Activated naive CD8-positive, alpha-beta T cell treated with anti-CD3 and anti-CD28 coated beads for 36 hours (primary cell): ENCODE measurements at places on chromosomes 6 and 20. TPM values are rescaled to one million over a fixed set of nuclear protein-coding genes. Genes with fewer than 3 reads are reported as not detected.

- no peak overlapping the region for H3K27ac ChIP-seq
- H3K4me1 ChIP-seq, result no peaks in the 10 kb centered on the region
- no peaks in the 10 kb centered on the region for H3K27me3 ChIP-seq
- H3K36me3 ChIP-seq, result no peaks in the 10 kb centered on the region
- H3K4me3 ChIP-seq, result no peak overlapping the region
Measured at GRCh38 chr6:73962884-73963283, 266.9 kb downstream of the CD109 start.

The MMS22L gene
- 41.3 TPM for total RNA-seq

The GPR6 gene
- total RNA-seq, result not detected

GRCh38 chr6:130303431-130303830 lies 62.4 kb upstream of the TMEM200A start:
- DNase-seq, result no peak
- H3K4me3 ChIP-seq, result no peak overlapping the region
- H3K27me3 ChIP-seq, result no peaks in the 10 kb centered on the region

DNA sequence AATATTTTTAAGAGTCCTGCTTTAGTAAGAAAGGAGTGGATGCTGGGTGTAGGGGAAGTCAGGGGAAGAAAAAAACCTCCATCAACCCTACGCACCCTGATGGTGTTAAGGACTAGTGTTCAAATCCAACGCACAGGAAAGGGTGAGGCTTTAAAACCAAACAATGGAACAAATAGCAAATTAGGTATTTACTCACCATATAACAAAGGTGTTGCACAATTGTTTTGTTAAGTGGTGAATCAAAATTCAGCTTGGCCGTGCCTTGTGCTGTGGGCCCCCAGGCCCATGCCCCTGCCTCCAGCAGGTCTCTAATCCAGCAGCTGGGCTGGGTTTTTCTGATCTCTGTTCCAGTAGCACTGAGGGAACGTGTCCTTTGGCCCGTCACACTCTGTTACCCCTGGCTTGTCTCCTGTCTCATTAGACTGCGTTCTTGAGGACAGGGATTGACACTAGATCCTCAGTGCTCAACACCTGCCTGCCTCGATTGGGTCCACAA lies 11.8 kb downstream of the FAM83D start:
- no peak overlapping the region for H3K4me3 ChIP-seq
- H3K36me3 ChIP-seq, result peaks cover 10% of the 10 kb centered on the region
- no peak overlapping the region for H3K27ac ChIP-seq

The ZC2HC1B gene
- total RNA-seq, result not detected

GRCh38 chr6:81075974-81076373 lies 676.5 kb downstream of the TENT5A start:
- H3K27me3 ChIP-seq, result no peaks in the 10 kb centered on the region
- H3K4me1 ChIP-seq, result no peaks in the 10 kb centered on the region
- no peak overlapping the region for H3K27ac ChIP-seq
- H3K4me3 ChIP-seq, result no peak overlapping the region

GRCh38 chr6:14658030-14658429 lies 540.5 kb downstream of the CD83 start:
- peaks cover 22% of the 10 kb centered on the region for H3K4me1 ChIP-seq
- H3K4me3 ChIP-seq, result no peak overlapping the region
- no peak overlapping the region for H3K27ac ChIP-seq
- H3K27me3 ChIP-seq, result no peaks in the 10 kb centered on the region
- peaks cover 2% of the 10 kb centered on the region for H3K36me3 ChIP-seq
- no peak for DNase-seq

GRCh38 chr6:161481786-161482516 lies 208.1 kb upstream of the AGPAT4 start:
- H3K27ac ChIP-seq, result no peak overlapping the region
- H3K4me1 ChIP-seq, result no peaks in the 10 kb centered on the region
- DNase-seq, result no peak
- H3K4me3 ChIP-seq, result no peak overlapping the region
- H3K36me3 ChIP-seq, result no peaks in the 10 kb centered on the region

The OR12D3 gene
- total RNA-seq, result not detected

The MDFI gene
- total RNA-seq, result not detected

The EGFL8 gene
- total RNA-seq, result 12.8 TPM

- H3K27ac ChIP-seq, result no peak overlapping the region
- H3K27me3 ChIP-seq, result no peaks in the 10 kb centered on the region
- H3K36me3 ChIP-seq, result peaks cover 39% of the 10 kb centered on the region
- H3K4me1 ChIP-seq, result peaks cover 8% of the 10 kb centered on the region
Measured at GRCh38 chr6:20483887-20484497, 50.3 kb upstream of the CDKAL1 start.

DNA sequence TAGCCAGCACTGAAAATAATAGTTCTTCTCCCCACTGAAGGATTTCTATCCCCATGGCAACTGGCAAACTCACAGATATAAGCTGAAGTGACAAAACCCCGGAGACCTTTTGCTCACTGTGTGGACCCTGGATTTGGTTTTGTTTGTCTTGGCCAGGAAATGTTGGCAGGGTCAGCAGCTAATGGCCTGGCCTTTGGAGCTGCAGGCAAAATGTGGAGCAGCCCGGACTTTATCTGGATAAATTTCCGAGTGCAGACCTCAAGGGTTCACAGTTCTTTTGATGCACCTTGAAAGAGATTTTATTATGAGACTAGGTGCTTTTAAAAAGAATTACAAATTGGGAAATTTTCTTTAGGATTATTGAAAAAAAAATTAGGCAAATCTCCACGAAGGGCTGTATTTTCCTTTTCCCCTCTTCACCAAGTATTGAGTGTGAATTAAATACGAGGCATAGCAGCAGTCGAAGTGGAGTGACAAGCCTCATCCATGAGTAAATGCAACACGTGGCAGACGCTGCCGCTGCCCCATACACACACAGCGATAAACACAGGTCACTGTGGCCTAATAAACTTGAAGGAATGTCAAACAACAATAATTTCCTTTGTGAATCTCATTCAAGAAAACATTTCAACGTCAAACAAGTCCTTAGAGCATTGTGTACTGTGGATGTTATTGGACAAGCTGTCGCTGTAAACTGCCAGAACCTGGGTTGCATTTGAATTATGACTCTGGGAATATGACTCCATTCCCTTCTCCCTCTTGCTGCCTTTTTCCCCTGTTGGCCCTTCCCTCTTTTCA lies 35.1 kb upstream of the CCN6 start:
- H3K4me3 ChIP-seq, result no peak overlapping the region
- H3K27me3 ChIP-seq, result no peaks in the 10 kb centered on the region
- peaks cover 46% of the 10 kb centered on the region for H3K4me1 ChIP-seq
- peaks cover 6% of the 10 kb centered on the region for H3K36me3 ChIP-seq

DNA sequence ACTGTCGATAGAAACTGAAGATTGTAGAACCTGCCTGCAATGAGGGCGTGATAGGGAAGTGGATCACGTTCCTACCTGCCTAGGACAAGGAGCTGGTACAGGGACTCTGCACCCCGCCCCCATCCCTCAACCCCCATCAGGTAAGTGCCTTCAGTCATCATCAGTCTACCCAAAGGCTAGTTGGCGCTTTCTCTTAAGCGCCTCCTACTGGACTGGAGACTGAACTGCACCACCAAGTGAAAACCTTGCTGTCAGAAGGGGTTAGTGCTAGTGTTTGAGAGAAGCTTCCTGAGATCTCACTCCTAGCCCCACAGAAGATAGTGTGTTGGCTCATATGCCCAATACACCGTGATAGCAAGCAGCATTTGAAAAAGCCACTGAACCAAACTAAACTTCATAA lies 706.5 kb upstream of the MAN1A1 start:
- no peak for DNase-seq
- H3K36me3 ChIP-seq, result no peaks in the 10 kb centered on the region
- H3K4me1 ChIP-seq, result no peaks in the 10 kb centered on the region
- no peaks in the 10 kb centered on the region for H3K27me3 ChIP-seq
- H3K4me3 ChIP-seq, result no peak overlapping the region

DNA sequence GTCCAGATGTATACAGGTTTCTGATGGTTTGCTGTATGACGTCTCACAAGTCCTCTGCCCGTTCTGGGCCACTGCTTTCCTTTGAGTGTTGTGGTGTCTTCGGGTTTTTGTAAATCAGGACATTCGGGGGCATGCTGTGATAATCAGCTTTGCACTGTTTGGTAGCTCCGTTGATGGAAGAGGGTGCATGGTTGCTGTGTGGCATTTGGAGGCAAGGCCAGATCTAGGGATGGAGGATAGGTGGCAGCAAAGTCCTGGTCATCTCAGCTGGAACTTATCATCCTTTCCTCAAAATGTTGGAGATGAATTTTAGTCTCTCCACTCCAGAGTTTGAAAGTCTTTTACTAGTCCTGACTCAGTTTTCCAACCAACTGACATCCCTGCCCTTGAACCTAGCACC lies 91.0 kb downstream of the SCP2D1 start:
- H3K4me3 ChIP-seq, result no peak overlapping the region
- H3K4me1 ChIP-seq, result no peaks in the 10 kb centered on the region
- peaks cover 9% of the 10 kb centered on the region for H3K27me3 ChIP-seq
- H3K36me3 ChIP-seq, result no peaks in the 10 kb centered on the region

GRCh38 chr6:119891206-119891605 lies 541.6 kb upstream of the MAN1A1 start:
- no peaks in the 10 kb centered on the region for H3K4me1 ChIP-seq
- H3K27ac ChIP-seq, result no peak overlapping the region
- no peaks in the 10 kb centered on the region for H3K27me3 ChIP-seq
- no peaks in the 10 kb centered on the region for H3K36me3 ChIP-seq
- no peak overlapping the region for H3K4me3 ChIP-seq

The LPA gene
- total RNA-seq, result not detected

GRCh38 chr6:156747715-156748114 lies 29.5 kb upstream of the ARID1B start:
- DNase-seq, result no peak
- no peak overlapping the region for H3K4me3 ChIP-seq
- H3K27ac ChIP-seq, result no peak overlapping the region

The DDX39B gene
- 580 TPM for total RNA-seq

The FAM209B gene
- total RNA-seq, result not detected

DNA sequence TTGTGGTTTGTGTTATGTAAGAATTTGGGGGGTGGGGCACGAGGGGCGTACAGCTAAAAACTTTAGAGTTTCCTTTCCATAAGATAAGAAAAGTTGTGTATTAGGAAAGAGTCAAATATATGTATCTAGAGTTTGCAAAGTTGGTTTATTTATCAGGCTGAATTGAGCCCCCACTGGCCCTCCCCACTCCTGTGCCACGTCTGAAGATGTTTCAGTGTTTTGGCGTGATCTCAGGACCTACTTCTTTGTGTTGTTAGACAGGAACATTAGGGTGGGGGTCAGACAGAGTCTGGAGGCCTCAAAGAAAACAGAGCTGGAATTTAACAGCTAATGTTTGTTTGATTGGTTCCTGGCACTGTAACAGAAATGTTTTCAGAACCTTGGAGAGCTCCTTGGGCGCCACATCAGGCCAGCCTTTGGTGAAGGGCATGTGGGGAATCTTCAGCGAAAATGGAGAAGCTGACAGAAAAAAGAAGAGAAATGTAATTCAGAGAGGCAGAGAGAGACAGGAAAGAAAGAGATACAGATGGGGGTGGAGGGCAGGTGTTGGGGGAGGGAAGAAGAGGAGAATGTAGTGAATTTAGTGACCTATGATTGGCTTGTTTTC lies 674 bp downstream of the NRSN1 start:
- no peak overlapping the region for H3K4me3 ChIP-seq
- H3K4me1 ChIP-seq, result no peaks in the 10 kb centered on the region
- DNase-seq, result peak; percentile 7
- no peaks in the 10 kb centered on the region for H3K36me3 ChIP-seq

The C6orf118 gene
- total RNA-seq, result not detected

- H3K4me1 ChIP-seq, result peaks cover 4% of the 10 kb centered on the region
- H3K27ac ChIP-seq, result no peak overlapping the region
- no peaks in the 10 kb centered on the region for H3K27me3 ChIP-seq
- H3K36me3 ChIP-seq, result peaks cover 5% of the 10 kb centered on the region
- H3K4me3 ChIP-seq, result no peak overlapping the region
Measured at GRCh38 chr6:85490516-85491248, 40.8 kb downstream of the NT5E start.

DNA sequence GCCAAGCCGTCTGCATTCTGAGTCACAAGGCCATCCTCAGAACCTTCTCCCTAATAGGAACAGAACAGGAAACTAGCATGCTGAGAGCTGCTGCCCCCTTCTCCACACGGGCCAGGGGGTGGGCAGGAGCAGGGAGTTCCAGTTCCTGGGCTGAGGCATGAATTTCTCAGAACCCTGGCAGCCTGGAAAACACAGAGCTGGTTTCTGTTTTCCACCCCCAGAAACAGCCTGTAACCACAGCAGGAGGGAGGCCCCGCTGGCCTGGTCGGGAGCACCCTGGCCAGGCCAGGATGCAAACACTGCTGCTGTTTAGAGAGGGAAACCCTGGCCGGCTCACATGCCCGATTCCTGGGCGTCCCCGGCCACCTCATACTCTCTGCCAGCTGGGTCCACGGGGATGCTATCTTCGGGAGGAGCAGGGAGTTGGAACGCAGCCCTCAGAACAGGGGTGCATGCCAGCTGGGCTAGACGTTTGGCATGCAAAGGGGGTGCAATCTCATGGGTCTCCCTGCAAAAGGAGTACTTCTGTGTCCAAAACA lies 130.1 kb downstream of the NFATC2 start:
- H3K36me3 ChIP-seq, result peaks cover 45% of the 10 kb centered on the region
- H3K27me3 ChIP-seq, result no peaks in the 10 kb centered on the region
- H3K4me1 ChIP-seq, result peaks cover 42% of the 10 kb centered on the region
- peak; percentile 21 for DNase-seq

The TXNDC5 gene
- 65.0 TPM for total RNA-seq

DNA sequence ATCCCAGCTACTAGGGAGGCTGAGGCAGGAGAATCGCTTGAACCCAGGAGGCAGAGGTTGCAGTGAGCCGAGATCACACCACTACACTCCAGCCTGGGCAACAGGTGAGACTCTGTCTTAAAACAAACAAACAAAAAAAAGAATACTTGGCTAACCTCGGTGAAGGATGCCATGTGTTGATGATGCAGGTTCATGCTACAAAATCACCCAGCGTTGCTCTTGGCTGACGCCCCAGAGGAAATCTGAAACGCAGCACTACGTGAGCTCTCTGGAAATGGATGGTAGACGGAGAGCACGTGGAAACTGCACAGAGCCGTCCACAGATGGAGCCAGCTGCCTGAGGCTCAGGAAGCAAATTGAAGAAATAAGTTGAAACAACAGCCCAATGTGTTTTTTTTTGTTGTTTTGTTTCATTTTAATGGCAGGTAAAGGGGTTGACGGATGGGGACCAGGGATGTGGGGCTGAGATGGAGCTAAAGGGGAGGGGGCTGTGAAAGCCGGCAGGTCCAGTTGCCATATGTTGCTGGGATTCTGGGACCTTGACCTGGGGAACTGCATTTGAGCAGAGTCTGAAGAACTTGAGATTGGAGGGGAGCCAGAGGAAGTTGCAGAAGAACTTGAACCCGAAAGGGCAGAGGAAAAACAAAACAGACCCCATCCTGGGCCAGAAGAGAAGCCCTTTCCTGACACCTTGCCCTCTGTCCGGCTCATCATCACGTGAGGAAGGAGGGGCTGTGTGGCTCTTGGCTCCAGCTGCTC lies 12.8 kb upstream of the MANBAL start:
- no peak overlapping the region for H3K27ac ChIP-seq
- H3K27me3 ChIP-seq, result no peaks in the 10 kb centered on the region
- peaks cover 7% of the 10 kb centered on the region for H3K4me1 ChIP-seq
- no peaks in the 10 kb centered on the region for H3K36me3 ChIP-seq
- H3K4me3 ChIP-seq, result no peak overlapping the region

- no peak for DNase-seq
- H3K36me3 ChIP-seq, result no peaks in the 10 kb centered on the region
- H3K4me3 ChIP-seq, result no peak overlapping the region
Measured at GRCh38 chr20:10800288-10800687, 126.5 kb upstream of the JAG1 start.

- H3K36me3 ChIP-seq, result no peaks in the 10 kb centered on the region
- no peak for DNase-seq
- peaks cover 18% of the 10 kb centered on the region for H3K27me3 ChIP-seq
- no peak overlapping the region for H3K4me3 ChIP-seq
Measured at GRCh38 chr20:63330084-63330760, 30.9 kb downstream of the CHRNA4 start.

The ABHD16B gene
- not detected for total RNA-seq

- H3K4me1 ChIP-seq, result peaks cover 32% of the 10 kb centered on the region
- H3K36me3 ChIP-seq, result no peaks in the 10 kb centered on the region
- H3K27ac ChIP-seq, result peak overlapping the region; percentile 10
- peak; percentile 49 for DNase-seq
Measured at GRCh38 chr20:50385733-50386640, 124.2 kb upstream of the PTPN1 start.
